Stimulated activated CD4-positive, alpha-beta T cell treated with anti-CD3 and anti-CD28 coated beads, Interleukin-1b, Interleukin-23, amount 100 ng/mL, for 1 hour (primary cell): ENCODE measurements at places on chromosomes 7 and 10.

DNA sequence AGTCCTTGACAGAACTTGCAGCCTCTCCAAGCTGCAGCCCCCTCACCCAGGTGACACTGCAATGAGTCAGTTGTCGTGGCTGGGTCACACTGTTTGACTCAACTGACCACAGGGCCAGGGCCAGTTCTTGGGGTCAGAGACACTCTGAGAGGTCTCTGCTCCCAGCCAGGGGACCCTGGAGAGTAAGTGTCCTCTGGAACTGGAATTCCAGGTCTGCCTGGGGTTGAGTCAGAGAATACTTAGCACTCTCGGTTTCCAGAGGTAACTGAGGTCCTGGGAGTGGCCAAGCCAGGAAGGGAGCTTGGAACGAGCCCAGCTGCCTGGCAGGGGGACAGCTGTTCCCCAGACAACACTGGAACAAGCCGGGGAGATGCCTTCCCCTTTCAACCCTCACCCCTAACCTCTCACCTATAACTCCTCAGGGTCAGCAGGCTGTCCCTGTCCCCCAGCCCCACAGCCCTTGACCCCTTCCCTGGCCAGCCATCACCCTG, 2.2 kb upstream of the MYL10 start:
- DNase-seq = no peak

- DNase-seq = no peak
Measured at GRCh38 chr10:70190581-70190980, 20.3 kb upstream of the SAR1A start.

- DNase-seq = no peak
Measured at GRCh38 chr7:116786791-116787443, 75.5 kb upstream of the CAPZA2 start.

DNA sequence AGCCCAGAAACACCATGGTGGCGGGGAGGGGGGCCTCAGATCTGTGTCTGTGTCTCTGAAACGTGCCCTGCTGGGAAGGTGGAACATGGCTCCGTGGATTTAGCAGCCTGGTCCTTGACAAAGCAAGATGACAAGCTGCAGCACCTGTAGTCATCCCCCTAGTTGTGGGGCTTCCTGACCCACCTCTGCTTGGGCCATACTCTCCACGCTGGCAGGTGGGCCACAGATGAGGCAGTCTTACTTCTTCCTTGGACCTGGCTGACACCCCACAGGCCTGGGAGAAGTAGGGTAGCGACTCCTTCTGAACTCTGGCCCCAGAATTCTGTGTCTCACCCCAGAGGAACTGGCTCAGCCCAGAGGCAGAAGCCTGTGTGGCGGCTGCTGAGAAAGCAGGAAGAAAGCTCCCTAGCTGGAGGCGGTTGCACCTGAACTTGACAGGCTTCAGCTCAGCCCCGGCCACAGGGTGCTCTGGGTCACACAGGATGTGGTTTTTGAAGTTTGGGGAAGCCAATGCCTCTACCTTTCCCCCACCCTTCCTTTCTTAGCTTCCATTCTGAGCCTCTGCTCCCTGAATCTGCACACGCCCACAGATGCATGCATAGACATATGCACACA, 113.9 kb downstream of the ABLIM1 start:
- DNase-seq = no peak

DNA sequence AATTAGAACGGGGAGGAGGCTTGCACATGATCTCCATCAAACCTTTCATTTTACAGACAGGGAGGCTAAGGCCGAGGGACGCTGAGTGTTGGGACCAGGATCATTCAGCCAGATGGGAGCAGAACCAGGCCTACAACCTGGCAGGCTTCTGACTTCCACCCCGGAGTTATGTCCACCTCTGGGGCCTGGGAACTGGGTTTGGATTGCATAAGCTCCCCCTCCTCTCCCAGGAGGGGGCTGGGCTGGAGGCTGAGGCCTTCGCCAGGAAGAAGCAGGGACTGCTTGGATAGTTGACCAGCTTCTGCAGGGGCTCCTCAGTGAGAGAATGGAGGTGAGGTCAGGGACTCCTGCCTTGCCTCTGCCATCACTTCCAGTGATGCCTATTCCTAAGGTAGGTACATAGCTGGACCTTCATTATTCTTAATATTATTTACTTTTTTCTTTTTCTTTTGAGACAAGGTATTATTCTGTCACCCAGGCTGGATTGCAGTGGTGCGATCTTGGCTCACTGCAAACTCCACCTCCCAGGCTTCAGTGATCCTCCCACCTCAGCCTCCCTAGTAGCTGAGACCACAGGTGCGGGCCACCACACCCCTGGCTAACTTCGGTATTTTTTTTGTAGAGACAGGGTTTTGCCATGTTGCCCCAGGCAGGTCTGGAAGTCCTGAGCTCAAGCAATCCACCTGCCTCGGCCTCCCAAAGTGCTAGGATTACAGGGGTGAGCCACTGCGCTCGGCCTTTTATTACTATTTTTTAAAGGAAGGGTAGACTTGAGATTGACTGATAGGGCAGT, 1.3 kb downstream of the SNX10 start:
- DNase-seq = no peak

DNA sequence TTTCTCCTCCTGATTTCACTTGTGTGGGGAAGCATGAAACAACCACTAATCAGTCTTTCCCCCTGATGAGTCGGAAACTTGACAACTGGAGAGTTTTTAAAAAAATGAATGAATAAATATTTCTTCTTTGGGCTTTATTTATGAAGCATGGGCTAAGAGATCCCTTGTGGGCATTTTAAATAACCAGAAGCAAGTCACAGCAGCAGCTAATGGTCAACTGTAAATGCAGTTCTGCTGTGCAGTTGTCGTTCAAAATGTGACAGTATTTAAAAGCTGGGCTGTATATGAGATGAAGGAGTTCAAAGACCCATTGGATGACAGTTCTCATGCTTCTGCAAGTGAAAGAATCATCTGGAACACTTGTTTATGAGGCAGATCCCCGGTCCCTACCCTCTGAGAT, 54.1 kb downstream of the STEAP1B start:
- no peak for DNase-seq

DNA sequence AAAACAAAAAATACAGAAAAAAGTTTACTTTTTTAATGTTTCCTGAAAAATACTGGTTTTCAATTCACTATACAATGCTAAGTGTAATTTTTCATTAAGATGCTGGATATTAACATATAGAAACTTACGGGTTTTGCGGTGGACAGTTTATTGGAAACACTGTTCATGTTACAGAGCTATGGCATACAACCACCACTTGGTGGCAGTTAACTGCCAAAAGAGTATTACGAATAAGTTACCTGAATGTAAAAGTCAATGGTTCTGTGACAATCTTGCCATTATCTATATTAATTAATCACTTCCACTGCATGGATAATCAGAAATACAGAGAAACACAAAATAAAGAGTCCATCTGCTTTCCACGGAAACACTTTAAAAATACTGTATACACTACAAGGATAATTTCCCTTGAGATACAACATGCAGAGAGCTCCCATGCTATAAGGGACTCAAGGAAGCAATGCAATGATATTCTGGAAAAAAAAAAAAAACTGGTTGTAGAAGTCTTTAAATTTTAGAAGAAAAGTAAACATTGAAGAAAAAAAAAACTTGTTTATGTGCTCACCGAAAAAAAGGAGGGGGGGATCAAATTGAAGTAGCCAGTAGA, 97.0 kb downstream of the TPK1 start:
- no peak for DNase-seq

DNA sequence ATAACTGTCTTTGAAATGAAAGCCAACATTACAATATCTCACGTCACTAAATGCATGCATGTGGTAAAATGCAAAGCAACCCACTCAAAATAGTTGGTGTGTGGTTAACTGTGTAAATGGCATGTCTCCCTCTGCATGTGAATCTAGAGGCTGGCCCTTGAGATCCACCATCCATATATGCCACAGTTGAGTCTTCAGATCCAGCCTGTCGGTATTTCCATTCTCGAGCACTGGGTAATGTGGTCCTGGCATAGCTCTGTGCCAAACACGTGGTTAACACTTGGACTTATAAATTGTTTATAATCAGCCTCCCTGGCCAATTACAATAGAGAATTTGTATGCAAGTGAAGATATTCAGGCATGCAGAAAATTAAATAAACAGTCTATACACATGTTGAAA, 90.3 kb downstream of the LYZL1 start:
- DNase-seq = no peak

- DNase-seq = no peak
Measured at GRCh38 chr7:122637784-122638183, 61.1 kb downstream of the RNF133 start.

DNA sequence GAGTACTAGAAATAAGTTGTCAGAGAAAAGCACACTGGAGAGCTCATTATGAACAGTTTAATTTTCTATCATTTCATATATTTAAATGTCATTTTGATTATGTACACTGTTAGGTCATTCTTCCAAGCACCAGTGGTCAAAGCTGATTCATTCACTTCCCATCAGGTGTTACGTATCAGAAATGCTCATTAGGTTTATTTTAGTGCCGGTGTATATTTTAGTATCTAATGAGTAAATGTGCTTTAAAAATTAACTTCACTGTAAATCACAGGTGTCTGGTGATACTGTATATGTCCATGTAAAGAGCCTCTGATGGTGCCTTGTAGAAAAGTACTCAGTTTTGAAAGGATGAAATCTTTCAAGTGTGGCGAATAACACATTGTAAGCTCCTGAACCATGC, 3.5 kb downstream of the DMTF1 start:
- no peak for DNase-seq

DNA sequence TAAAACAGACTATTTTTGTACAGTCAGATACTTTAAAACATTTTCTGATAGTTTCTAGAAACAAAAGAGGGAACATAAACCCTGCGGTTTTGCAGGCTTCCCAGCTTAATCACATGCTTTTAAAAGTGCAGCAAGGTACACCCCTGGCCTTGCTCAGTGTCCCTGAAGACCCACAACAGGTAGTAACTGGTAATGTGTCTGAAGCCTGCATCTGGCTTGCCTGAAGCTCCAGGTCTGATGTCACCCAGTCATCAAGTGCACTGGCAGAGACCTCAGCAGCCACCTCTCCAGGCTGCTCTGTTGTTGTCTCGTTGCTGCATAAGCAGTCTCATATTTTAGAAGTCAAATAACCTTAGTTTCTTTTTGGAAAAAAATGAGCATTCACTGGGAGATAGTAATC, 376.1 kb upstream of the MTPN start:
- no peak for DNase-seq

DNA sequence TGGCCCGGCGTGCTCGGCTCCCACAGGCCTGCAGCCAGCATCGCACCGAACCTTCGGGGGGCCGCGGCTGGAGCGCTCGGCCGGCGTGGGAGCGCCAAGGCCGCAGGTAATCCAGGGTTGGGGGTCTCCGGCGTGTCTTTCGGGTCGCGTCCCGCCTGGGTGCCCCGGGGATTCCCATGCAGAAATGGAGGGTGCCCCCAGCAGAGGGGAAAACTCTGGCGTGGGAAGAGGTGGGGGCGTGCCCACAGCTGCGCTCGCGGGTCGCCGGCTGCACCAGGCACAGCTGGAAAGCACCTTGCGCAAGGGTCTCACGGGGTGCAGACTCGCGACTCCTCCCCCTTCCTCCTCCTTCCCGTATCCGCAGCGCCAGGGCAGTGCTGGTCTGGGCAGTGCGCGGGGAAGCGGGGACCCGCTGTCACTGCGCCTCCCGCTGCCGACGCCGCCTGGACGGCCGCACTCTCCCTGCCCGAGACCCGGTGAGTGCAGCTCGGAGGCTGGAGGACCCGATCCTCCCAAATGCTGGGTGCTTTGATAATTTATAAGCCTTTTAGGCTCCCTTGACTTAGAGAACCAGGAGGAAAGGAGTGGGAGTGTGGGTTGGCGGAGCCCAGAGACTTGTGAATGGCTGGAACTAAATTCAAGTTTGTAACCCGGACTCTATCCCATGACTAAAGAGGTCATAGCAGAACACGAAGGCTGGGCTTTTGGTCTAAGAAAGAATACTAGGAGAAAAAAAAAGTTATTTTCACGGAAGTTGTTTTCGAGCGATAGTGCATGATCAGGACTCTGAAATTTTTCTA, 489 bp downstream of the MAP3K8 start:
- no peak for DNase-seq

- no peak for DNase-seq
Measured at GRCh38 chr10:72291019-72291532, 17.4 kb downstream of the DDIT4 start.

DNA sequence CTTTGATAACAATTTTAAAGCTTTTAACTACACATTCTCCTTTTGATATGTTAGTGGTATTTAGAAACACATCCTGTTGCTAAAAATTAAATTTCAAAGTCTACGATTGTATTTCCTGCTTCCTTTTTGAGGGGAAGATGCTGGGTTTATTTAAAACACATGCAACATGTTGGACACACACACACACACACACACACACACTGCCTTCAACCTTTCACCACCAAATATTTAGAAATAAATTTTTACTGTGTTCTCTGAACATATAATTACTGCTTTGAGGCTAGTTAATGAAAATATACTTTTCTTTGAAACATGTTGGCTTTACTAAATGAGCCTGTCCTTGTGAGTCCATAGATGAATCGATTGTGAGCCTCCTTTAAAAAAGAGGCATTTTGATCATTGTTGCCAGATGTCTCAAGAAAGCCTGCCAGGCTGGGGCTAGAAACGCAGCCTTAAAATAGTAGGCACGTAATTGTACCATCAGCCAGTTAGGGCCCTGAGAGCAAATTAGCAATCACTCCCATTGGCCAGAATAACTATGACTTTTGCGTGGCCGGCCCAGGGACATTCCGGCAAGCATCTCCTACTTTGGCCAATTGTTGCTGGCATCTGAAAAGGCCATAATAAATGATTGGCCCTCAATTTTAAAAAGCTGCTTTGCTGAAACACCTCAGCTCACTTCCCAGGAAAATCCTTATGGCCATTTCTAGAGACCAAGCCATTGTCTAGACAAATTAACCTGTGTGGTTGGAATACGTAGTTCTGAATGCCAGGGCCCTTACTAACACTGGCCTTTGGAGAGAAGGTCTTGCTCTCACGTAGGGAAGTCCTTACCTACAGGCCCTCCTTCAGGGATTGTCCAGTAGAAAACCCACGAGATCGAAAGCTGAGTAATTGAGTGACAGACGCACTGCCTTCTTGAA, 9.9 kb upstream of the TEX36 start:
- no peak for DNase-seq

DNA sequence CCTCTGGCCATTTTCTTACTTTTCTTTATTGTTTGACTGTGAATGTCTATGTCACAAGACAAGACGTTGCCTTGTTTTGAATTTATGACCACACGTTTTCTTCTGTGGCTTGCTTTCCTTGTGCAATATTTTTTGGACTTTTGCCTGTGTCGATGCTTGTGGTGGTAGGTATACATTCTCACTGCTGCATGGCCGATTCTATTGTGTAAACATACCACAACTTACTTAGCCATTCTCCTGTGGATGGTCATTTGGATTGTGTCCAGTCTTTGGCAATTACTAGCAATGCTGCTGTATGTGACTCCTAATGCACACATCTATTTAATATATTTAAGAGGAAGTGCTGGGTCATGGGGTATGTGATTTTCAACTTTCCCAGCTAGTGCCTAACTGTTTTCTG, 18.0 kb upstream of the DLG5 start:
- DNase-seq = no peak

GRCh38 chr7:77339726-77340125, 76.4 kb downstream of the GSAP start:
- no peak for DNase-seq

- no peak for DNase-seq
Measured at GRCh38 chr7:156147104-156147503, 334.8 kb upstream of the SHH start.

GRCh38 chr10:100824886-100825285, 79.5 kb downstream of the PAX2 start:
- DNase-seq = no peak

- DNase-seq = no peak
Measured at GRCh38 chr7:130393841-130394411, 13.6 kb downstream of the CPA1 start.

GRCh38 chr10:27819781-27820531, 74.3 kb upstream of the MKX start:
- DNase-seq = no peak

- DNase-seq = no peak
Measured at GRCh38 chr10:44326474-44327030, 58.3 kb downstream of the CXCL12 start.
